ENCODE measurements at places on chromosomes 6 and 20.
A peak's percentile ranks its signal among the peaks of the same experiment; 100 is the strongest.

- DNase-seq = peak; percentile 78
Observed at GRCh38 chr6:99148111-99148510, 200.4 kb upstream of the FBXL4 start.

DNA sequence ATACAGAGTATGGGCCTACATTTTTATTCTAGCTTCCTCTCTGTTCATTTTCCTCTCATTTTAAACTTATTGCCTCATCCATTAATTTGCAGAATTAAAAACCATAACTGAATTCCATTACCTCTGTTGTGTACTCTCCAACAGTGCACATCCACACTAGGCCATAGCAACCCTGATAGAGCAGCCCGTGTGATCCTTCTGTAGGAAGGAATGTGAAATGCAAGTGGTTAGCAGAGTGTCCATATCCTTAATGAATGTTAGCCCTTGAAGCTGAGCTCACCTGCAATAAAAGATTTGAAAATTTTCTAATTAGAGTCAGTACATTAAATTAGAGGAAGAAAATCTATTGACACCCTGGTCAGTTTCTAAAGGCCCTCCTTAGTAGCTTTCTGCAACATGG, 6.5 kb upstream of the GRIK2 start:
- DNase-seq = no peak

DNA sequence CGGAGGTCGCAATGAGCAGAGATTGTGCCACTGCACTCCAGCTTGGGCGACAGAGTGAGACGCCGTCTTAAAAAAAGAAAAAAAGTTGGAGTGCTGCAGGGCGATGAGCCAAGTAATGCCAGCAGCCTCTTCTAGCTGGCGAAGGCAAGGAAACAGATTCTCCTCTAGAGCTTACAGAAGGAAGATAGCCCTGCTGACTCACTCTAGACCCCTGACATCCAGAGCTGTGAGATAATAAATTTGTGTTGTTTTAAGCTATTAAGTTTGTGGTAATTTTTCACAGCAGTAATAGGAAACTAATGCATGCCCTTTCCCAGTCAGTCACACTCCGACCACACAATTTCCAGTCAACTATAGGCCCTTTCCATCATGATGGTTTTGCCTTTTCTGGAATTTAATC, 16.4 kb downstream of the PRSS16 start:
- no peak for DNase-seq

DNA sequence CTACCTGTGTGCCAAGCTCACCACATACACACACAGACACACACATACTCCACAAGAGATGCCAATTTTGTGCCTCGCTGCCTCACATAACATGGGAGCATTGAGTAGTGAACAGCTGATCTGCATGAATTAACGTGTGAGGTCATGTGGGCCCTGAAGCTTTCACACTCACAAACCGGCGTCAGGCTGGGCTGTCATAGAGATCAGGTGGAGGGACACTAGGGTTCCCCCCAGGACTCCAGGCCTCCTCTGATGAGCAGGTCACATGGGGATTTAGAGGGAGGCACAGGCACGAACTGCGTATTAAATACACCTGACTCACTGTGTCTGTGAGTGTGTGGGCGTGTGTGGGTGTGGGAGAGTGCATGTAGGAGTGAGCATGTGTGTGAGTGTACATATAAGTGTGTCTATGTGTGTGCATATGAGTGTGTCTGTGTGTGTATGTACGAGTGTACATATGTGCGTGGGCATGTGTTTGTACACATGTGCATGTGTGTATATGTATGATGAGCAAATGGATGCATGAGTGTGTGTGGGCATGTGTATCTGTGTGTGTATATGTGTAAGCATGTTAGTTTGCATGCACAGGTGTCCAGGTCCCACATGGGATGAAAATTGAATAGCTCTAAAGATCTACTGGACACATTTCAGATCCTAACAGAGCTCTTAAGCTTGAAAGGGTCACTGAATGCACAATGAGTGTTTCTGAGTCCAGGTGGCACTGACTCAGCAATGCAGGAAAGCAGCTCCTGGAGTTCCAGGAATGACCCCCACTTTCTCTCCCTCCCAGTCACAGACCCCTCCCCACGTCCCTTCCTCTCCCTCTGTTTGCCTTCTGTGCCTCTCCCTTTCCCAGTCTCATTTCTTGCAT, 336.6 kb downstream of the PREX1 start:
- DNase-seq = no peak

GRCh38 chr6:81495999-81496398, 256.5 kb downstream of the TENT5A start:
- no peak for DNase-seq

- no peak for DNase-seq
Observed at GRCh38 chr6:135832166-135832565, 19.3 kb upstream of the PDE7B start.

DNA sequence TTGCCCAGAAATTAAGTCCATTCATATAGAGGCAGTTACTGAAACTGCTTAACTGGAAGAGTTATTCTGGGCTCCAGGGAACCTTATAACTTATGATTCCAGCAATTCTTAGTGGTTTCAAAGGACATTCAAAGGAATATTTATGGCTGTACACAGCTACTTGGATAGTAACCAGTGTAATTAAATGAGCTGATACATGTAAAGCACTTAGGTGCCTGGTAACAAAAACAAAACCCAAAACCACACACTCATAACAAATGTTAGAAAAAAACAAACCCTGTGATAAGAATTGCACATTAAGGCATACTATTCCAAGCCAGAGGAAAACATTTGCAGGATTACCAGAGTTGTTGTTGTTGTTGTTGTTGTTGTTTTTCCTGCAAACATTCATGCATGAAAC, 51.5 kb downstream of the STK4 start:
- DNase-seq = no peak

DNA sequence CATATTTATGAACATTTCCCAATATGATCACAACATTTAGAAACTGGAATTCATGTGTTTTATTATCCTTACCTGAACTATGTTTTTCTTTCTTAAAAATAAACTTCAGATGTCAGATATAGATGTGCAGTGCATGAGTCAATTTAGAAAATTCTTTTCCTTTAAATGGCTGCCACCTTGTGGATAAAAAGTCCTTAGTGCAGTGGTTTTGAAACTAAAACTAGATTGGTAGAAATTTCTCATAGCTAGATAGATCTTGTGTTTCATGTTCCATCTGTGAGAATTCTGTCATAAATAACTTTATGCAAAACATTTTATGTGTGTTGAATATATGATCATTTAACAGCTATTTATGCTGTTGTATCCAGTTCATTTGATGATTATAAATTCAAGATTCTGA, 134.9 kb downstream of the KLHL32 start:
- no peak for DNase-seq

- no peak for DNase-seq
Observed at GRCh38 chr20:62949962-62950361, 2.5 kb upstream of the SLC17A9 start.

DNA sequence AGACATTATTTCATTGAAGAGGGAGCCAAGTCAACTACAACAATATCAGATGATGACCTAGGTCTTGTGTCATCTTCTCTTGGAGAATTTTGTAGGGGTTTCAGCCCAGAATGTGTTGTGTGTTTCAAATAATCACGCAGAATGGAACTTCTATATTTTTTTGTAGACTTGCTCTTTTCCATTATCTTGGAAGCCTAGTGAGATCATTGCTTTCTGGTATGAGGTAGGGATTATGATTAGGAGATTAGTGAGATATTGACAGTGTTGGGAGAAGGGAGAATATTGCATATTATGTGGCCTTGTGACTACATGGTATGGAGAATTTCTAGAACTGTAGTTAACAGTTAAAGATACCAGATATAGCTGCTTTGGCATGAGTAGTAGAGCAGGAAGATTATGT, 423.6 kb upstream of the PLCB4 start:
- DNase-seq = no peak

GRCh38 chr6:130034378-130035146, 16.2 kb downstream of the L3MBTL3 start:
- DNase-seq = no peak

- peak; percentile 99 for DNase-seq
Observed at GRCh38 chr6:36196880-36197548, 470 bp downstream of the BRPF3 start.

DNA sequence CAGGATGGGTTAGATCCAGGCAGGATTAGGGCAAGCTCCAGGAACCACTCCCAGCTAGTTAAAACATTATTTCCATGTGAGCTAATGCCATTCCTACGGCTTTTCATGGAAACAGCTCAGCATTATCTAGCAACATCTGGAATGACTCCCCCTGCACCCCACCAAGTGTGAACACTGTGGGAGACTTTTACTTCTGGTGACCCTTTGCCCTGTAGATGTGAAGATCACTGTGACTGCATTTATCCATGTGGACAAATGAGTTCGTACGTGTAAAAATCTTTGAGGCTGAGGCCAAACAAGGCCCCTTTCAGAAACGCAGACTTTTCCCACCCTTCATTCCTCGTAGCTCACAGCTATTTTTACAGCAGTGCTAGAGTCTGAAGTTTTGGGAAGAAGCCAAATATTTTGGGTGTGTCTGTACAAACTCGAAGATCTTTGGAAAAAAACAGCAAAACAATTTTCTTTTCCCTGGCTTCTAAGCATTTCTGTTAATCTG, 221.8 kb upstream of the SOX4 start:
- no peak for DNase-seq

DNA sequence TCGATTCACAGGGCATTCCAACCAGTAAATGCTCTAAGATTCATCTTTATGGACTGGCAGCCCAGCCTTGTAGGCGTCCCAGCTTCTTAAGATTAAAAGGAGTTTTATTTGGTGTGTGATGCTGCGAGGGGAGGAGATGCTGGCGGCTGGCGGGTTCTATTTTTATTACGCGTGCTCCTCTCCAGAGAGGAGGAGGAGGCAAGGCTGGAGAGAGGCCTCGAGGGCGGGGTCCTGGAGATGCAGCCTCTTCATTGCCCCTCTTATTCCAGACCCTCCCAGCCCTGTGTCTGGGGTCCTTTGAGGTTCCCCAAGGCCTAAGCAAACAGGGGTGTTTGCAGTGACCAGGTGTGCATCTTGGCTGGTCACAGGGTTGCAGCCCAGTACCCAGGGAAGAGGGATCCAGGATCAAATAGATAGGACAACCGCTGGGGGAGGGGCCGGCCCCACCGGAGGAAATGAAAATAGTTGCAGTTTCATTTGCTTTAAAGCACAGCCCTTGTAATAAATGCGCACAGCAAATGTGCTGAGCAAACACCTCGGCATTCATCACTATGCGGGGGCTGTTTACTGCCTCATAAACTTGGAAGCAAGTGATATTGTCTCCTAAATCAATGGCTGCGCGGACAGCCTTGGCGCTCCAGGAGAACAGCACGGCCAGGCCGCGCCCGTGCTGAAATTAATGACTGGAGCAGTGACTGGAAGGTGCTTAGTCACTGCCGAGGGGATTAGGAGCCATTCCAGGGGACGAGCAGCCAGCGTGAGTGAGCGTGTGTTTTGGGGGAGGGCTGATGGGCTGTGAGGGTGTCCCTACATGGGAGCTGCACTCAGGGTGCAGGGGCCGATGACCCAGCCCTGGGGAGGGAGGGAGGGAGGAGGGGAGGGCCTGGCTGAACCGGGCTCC, 83.0 kb downstream of the TMEM242 start:
- peak; percentile 95 for DNase-seq

- no peak for DNase-seq
Observed at GRCh38 chr6:98836025-98836961, 1.9 kb downstream of the POU3F2 start.

- peak; percentile 50 for DNase-seq
Observed at GRCh38 chr20:53569606-53570307, 23.9 kb downstream of the ZNF217 start.

DNA sequence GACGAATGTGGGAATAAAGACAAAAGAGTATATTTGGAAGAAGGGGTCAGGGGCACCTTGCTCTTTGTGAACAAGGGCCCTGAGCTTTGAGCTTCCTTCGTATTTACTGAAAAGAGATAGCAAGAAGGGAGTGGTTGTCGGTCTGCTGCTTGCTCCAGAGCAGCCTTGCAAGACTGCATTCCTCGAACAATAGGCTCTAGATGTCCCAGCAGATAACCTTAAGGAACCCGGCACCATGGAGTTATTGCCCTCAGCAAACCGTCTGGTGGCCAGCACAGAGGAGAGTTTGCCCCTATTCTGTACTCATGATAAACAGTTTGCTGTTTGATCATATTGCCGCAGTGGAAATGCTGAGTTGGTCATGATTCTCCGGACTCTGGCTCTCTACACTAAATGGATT, 22.7 kb downstream of the HLA-DRB1 start:
- DNase-seq = no peak

DNA sequence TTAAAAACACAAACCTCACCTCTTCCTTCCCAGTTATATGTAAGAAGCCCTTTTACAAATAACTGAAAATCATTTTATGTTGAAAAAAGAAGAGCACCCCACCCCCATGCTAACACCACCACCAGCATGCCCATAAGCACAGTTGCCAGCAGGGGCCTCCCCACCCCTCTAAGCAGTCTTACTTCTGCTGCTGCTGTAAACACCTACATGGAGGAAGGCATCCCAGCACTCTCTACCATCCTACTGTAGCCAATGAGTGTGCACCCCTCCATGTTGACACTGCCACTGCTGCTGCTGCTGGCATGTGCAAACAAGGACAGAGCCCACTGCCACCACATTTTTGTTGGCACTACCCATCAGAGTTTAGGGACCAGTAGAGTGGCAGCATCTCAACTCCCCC, 49.6 kb upstream of the PHIP start:
- no peak for DNase-seq

GRCh38 chr20:63309261-63310071, 16.5 kb downstream of the COL20A1 start:
- DNase-seq = no peak

- no peak for DNase-seq
Observed at GRCh38 chr6:106411056-106411455, 50.5 kb downstream of the CRYBG1 start.

DNA sequence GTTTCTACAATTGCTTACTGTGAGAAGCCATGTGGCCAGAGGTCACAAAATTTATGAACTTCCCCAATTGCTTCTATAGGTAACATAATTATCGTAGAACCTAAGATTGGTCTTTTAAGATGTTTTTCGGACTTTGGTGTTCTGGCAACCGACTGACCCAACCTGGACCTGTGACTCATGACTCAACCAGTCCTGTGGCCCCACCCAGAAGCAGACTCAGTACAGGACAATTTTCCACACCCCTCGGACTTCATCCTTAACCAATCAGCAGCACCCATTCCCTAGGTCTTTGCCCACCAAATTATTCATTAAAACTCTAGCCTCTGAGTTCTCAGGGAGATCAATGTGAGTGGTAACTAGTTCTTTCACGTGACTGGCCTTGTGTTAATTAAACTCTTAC, 26.4 kb upstream of the AKAP12 start:
- DNase-seq = no peak

- DNase-seq = no peak
Observed at GRCh38 chr20:6630514-6630913, 137.0 kb upstream of the BMP2 start.
